ENCODE measurements at places on chromosomes 1 and 21.

GRCh38 chr1:234778221-234779159 lies 168.5 kb upstream of the IRF2BP2 start:
- DNase-seq: no peak

GRCh38 chr1:79811173-79811572 lies 804.6 kb upstream of the ADGRL4 start:
- peak; percentile 88 for DNase-seq

DNA sequence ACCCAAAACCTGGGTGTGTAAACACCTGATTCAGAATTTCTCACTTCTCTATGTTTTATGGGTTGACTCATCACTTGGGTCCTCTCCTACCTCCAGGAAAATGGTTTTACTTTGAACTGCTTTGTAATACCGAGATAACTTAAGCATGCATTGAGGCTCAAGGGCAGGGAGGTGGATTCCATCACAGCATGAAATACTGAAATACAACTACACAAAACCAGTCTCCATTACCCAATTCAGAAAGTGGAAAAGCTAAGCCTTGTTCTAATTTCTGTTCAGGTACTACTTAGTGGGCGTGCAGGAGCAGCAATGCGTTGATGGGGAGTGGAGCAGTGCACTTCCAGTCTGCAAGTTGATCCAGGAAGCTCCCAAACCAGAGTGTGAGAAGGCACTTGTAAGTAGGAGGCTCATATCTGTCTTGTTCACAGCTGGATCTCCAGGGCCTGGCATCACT lies 6.1 kb upstream of the C4BPA start:
- DNase-seq: no peak

- no peak for DNase-seq
Measured at GRCh38 chr1:153293480-153293775, 19.3 kb downstream of the PGLYRP3 start.

DNA sequence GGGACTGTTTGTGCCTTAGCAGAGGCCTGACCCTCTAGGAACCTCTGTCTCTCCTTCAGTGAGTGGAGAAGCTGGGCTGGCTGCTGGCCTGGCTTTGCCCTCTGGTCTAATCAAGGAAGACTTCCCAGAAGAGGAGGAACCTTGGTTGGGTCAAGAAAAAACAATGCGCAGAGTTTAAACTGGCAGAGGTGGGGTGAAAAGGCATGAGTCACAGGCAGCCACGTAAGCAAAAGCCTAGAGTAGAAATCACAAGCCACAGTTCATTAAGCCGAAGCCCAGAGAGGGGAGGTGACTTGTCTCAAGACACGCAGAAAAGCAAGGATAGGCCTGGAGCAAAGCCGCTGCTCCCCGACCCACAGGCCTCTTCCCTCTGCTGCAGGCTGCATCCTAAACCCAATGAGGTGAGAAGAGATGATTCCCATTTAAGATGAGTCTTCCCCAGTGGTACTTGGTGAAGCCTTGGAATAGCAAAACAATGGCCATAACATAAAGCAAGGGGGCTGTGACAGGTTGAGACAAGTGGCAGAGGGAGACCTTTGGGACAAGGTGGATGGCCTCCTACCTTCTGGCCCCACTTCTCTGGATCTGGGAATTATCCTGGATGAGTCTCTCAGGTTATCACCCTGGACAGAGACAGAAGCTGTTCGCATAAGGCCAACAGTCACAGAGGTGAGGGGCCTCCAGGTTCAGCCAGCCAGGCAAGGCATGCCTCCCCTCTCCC lies 7.7 kb downstream of the PDZK1IP1 start:
- DNase-seq: peak; percentile 33

DNA sequence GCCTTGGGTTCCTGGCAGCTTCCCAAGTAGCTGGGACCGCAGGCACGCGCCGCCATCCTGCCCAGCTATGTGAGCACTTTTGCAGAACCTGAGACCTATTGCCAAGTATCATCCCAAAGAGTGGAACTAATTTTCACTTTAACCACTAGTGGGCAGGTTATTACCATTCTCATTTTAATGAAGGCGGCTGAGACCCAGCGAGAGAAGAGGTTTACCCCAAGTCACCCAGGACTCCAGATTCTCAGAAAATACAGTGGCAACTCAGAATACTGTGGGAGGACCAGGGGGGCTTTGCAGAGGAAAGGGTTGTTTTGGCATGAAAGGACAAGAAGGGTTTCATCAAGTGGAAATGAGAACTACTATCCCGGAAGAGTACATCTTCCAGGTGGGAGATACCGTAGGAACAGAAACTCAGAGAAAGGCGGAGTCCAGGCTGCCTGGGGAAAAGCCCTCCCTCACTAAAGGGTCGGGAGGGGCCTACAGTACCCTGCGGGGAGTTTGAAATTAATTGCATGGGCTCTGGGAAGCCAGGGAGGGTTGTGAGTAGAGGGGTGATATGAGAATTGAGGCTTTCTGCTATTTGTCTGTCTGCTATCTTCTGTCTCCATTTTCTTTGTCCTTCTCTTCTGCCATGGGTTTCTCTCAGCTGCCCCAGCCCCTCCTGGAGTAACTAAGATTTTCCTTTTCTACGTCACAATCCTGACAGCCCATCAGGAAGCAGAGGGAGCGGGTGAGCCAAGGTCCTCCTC lies 7.2 kb upstream of the SEMA4A start:
- peak; percentile 94 for DNase-seq

GRCh38 chr1:78045563-78045925 lies 222 bp upstream of the GIPC2 start:
- DNase-seq: no peak

GRCh38 chr21:41090981-41091380 lies 77.0 kb upstream of the BACE2 start:
- DNase-seq: no peak

DNA sequence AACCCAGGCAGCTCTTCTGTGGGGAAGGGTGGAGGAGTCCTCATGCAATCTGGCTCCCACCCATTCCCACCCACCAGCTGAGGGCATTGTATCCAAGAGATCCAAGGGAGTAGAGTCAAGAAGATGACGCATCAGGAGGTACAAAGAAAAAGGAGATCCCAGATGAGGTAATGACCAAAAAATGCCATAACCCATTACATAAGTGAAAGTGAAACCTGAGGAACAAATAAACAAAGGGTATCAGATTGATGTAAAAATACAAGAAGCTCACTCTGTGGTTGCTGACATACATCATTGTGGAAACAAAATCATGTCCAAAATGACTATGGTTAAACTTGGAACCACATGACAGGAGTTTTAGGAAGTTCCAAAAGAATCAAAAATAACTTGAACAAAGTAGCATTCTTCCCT lies 42.5 kb downstream of the CCN1 start:
- DNase-seq: peak; percentile 98

DNA sequence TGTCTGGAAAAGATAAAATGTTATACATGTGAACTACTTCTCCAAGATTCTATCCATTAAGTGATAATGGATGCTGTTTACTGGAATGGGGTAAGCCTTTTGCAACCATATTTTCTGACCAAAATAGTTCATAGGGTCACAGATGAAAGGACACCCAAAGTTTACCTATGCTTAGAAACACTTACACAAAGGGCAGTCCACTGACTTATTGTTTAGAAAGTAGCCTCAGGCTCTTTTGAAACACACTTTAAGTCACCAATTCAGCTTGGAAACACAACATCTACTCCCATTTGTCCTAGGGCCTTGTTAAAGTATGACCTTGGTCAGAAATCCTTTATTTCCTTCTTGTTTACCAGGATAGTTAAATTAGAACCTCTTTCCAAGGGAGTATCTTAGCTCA lies 28.7 kb upstream of the VTCN1 start:
- DNase-seq: no peak

- DNase-seq: no peak
Measured at GRCh38 chr1:14421295-14421976, 177.0 kb upstream of the KAZN start.

DNA sequence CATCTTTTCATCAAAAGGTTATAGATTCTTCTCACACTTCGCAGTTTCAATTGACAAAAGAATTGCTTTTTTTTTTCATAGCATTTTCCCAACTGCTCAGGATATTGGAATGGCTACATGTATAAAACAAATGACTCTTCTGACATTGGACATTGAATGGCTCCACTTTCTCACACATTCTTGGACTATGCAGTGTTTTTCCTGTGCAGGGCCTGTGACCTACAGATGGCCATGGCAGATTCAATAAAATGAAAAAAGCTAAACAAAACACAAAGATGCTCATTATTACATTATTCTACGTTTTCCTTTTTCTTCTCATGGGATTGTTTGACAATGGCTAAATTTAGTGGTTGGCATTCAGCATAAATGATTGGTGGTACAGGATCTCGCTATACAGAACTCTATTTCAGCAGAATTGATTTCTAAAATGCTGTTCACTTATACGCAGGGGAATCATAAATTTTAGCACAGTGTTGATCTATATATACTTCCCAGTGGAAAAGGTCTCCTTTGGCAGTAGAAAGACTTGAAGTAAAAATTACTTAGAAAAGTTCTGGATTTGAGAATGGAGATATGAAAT lies 115.6 kb upstream of the ADAMTS5 start:
- DNase-seq: peak; percentile 8

- no peak for DNase-seq
Measured at GRCh38 chr1:205450448-205450847, 5.4 kb downstream of the BLACAT1 start.

DNA sequence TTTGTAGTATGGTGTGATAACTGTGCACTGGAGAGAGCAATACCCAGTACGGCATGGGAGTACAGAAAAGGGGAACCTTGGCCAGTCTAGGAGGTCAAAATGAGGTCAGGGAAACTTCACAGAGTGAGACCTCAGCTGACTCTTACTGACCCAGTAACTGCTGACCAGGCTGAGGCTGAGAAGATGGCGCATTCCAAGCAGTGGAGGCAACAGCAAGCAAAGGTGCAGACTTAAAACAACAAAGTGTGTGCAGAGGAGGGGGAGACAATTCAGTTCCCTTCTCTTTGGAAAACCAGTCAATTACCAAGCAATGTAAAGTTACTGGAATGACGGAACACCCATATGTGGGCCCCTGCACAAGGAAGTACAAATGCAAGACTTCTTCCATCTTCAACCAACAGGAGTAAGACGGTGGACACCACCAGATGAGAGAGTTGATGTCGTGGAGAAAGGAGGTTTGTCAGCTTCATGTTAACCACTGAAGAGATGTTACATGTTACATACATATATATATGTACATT lies 54.6 kb upstream of the PRDX6 start:
- no peak for DNase-seq

DNA sequence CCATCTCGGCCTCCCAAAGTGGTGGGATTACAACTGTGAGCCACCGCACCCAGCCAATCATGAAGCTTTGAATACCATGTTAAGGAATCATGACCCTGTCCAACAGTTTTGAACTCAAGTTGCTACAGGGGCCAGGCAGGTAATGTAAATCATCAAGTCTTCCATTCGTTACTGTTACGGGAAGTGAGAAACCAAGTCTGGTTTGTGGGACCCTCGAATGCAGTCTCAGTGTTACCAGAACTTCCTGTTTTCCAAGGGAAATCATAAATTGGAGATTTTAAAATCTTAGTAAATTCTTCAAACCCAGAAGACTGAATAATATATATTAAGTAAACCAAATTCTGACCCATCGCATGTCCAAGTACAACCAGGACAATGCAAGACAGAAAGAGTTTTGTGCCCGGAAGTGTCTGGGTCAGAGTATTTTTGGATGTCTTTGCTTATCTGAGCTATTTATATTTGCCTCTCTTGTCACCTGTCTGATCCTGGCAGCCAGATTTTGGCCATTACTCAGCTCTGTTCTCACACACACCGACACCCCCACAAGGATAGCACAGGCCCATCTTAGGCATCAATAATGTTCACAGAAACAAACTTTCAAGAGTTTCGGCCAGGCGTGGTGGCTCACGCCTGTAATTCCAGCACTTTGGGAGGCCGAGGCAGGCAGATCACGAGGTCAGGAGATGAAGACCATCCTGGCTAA lies 8.8 kb downstream of the ATP5IF1 start:
- no peak for DNase-seq

DNA sequence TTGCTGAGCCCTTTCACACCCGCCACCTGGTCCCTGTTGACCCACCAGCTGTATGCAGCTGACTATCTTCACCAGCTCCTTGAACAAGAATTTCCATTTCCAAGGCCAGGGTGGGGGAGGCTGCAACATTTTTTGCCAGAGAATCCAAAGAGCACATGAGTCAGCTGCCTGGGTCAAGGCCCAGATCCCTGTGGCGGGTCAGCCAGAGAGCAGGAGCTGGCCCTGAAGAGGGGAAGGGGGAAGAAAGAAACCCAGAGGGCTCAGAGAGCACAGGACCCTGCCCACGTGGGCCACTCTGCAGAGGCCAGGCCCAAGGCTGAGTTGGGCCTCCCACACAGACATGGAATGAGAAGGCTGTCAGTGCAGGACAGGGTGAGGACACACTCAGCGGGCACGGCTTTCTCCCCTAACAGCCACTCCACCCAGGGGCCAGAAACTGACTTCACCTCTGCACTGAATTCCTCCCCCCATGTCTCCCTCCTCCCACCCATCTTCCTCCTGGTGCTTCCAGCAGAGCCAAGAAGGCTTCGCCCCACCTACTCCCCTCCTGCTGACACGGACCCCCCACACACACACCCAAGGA lies 28.9 kb downstream of the S100A6 start:
- peak; percentile 91 for DNase-seq

DNA sequence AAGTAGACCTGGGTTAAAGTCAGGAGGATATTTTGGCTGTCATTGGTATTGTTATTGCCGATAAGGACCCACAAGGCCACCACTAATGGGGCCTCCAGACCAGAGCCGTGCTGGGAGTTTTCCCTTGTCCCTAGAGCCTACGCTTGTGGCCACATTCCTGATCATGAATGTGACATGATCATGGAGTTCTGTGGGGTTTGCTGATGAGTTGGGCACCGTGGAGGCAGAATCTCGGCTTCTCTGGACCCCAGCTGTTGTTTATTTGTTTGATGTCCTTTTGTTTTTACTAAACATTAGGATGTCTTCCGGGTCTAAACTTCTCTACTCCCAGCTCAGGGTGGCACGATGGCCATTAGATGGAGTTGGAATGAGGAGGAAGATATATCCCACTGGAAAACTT lies 74.9 kb upstream of the TMPRSS2 start:
- DNase-seq: no peak

GRCh38 chr1:75472971-75473603 lies 137.8 kb downstream of the SLC44A5 start:
- DNase-seq: no peak

GRCh38 chr1:212594640-212595039 lies 13.9 kb upstream of the ATF3 start:
- DNase-seq: no peak

DNA sequence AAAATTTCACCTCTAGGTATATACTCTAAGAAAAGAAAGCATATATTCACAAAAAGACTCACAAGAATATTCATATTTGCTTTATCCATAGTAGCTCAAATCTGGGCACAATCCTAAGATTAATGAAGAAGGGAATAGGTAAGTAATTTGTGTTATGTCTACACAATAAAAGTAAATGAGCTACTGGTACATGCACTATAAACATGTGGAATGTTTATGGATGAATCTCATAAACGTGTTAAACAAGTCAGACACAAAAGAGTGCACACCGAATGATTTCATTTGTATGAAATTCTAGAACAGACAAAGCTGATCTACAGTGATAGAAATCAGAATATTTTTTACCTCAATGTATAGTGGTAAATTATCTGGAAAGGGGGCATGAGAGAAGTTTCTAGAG lies 115.3 kb upstream of the B3GALT2 start:
- no peak for DNase-seq

- peak; percentile 91 for DNase-seq
Measured at GRCh38 chr1:15152318-15153183, 996 bp upstream of the TMEM51 start.
